ENCODE measurements at places on chromosomes 11 and 22. TPM values are rescaled to one million over a fixed set of nuclear protein-coding genes. Genes with fewer than 3 reads are reported as not detected.

CASP5 gene
- not detected for total RNA-seq

PDGFD gene
- total RNA-seq: 6.8 TPM

POLDIP3 gene
- 39.1 TPM for total RNA-seq

SHANK3 gene
- 4.1 TPM for total RNA-seq

RTN4RL2 gene
- total RNA-seq: 94.8 TPM

MMP27 gene
- total RNA-seq: not detected
